Upper lobe of right lung (tissue), 1 donor: ENCODE measurements at places on chromosomes 2 and 18. TPM values are rescaled to one million over a fixed set of nuclear protein-coding genes. Genes with fewer than 3 reads are reported as not detected.

DNA sequence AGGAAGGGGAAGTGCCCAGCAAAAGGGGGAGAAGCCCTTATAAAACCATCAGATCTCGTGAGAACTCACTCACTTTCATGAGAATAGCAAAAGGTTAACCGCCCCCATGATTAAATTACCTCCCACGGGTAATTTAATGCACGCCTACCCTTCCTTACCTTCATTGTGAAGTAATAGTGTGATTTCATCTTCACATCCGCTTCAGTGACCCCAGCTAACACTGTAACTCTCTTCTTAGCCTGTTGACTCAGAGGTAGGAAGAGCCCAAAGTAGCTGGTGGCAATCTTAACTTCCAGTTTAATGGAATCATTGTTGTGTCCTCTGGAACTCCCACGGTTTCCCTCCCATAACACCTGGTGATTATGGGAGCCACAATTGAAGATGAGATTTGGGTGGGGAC, 120.5 kb downstream of the GULP1 start:
- no peak for DNase-seq

GRCh38 chr2:54497763-54498680, 41.9 kb downstream of the SPTBN1 start:
- no peak for DNase-seq

- DNase-seq, result no peak
Observed at GRCh38 chr2:234958746-234959395, 7.1 kb downstream of the SH3BP4 start.

- DNase-seq, result peak; percentile 73
Observed at GRCh38 chr2:6780765-6781274, 84.9 kb downstream of the CMPK2 start.

DNA sequence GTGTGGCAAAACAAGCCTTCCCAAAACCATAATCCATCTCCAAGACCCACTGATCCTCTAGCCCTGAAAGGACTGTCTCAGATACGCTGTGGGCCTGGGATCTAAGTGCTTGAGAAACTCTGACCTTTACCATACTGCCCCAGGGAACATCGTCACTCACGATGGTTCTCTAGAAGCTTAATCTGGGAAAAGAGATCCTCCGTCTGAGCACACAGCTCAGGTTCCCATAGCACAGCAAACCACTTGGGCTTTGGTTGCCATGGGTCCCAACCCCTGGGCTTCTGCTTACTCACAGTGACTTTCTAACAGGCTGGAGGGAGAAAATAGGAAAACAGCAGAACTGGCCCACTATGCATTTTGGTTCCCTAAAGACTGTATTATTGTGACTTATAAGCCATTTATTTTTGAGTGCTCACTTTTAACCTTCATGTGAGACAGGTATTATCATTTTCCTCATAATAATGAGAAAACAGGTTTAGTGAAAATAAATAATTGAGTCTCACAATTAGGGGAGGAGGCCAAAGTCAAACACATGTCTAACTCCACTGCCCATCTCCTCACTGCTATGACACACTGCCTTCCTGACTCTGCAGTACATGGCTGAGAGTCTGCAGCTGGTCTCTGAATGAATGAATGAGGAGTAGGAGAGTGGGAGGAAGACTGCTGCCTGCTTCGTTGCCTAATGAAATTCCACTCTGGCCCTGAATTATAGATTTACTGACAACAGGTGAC, 46.7 kb downstream of the REEP1 start:
- peak; percentile 6 for DNase-seq

DNA sequence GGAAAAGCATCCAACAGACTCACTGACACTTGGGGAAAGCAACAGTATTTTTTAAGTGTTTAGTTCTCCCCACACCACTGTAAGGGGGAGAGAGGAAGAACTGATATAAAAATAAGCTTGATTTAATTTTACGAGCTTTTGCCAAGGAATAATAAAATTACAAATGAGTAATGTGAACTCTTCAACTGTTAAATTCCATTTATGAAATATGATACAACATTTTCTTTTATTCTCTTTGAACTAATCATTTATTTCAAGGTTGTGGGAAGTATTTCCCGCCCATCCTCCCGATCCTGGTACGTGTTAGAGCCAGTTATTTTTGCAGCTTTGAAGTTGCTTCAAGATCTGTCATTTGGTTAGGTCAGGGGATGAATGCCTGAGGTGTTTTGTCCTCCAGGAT, 35.2 kb downstream of the WDPCP start:
- DNase-seq, result no peak

GRCh38 chr2:75076088-75076487, 117.6 kb downstream of the POLE4 start:
- DNase-seq, result no peak

GRCh38 chr2:231571661-231572191, 20.9 kb upstream of the TEX44 start:
- no peak for DNase-seq

DNA sequence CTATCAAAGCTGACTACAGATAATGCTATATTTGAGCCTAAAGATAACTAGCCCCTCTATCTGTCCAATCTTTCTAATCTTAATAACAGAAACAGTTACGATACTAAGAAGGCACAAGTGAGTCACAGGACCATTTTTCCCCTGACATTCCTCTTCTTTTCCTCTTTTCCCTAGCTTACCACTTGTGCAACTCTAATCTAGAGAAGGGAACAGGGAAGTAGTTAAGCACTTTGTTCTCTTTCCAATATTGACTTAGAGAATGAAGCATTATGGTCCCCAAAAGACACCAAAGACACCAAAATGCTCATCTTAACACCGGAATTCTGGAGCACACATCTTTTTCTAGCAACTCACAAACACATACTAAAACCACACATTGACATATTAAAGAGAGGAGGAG, 1.8 kb downstream of the PDE11A start:
- DNase-seq, result no peak

GRCh38 chr2:230217424-230217823, 2.4 kb downstream of the SP110 start:
- no peak for DNase-seq

DNA sequence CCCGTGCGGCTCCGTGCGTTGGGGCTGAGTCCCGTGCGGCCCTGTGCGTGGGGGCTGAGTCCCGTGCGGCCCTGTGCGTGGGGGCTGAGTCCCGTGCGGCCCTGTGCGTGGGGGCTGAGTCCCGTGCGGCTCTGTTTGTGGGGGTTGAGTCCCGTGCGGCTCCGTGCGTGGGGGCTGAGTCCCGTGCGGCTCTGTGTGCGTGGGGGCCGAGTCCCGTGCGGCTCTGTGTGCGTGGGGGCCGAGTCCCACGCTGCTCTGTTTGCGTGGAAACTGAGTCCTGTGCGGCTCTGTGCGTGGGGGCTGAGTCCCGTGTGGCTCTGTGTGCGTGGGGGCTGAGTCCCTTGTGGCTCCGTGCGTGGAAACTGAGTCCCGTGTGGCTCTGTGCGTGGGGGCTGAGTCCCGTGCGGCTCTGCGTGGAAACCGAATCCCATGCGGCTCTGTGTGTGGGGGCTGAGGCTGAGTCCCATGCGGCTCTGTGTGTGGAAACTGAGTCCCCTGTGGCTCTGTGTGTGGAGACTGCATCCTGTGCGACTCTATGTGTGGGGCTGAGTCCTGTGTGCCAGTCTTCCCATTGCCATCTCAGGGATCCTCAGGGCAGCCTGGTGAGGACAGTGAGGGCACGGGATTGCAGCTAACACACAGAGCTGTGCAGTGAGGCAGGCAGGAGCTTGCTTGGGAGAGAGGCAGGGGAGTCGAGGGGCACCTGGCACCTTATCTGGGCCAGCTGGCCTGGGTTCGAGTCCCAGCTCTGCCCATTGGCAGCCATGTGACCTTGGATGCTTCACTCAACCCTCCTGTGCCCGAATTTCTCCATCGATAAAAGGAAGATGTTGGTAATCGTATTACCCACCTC, 44.5 kb downstream of the LDLRAD4 start:
- peak; percentile 43 for DNase-seq

DNA sequence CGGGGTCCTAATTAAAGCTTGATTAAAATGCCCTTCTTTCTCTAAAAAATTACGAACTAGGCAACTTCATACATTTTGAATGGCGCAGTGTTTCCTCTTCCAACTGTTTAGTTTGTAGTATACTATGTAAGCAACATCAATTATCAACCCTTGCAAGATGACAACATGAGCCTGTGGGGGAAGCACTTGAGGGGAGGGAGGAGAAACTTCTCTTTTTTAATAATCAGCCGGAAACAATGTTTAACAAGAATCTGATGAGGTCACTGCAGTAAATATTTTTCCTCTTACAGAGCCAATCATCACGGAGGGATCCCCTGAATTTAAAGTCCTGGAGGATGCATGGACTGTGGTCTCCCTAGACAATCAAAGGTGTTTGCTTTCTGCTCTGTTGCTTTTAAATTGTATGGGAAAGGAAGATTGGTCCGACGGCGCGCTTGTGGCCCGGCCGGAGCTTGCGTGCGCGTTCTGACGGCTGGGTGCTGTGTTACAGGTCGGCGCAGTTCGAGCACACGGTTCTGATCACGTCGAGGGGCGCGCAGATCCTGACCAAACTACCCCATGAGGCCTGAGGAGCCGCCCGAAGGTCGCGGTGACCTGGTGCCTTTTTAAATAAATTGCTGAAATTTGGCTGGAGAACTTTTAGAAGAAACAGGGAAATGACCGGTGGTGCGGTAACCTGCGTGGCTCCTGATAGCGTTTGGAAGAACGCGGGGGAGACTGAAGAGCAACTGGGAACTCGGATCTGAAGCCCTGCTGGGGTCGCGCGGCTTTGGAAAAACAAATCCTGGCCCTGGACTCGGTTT, 5.3 kb upstream of the DLX1 start:
- no peak for DNase-seq

DNA sequence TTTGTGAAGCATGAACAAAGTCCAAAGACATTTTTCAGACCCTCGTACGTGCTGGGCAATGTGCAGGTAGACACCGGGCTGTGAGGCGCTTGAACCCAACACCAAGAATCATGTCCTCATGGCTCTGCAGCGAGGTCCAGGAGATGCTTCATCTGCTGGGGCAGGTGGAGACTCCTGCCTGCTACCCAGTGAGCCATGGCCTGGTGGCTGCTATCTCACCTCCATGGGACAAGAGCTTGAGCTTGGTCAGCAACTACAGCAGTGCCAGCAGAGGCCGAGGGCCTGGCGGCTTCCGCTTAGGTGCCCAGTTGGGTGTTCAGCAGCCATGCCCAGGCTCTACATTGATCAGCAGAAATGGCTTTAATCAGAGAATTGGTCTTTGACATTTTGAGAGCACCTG, 281.0 kb upstream of the HS6ST1 start:
- DNase-seq, result no peak

GRCh38 chr2:15243762-15244161, 317.4 kb downstream of the NBAS start:
- no peak for DNase-seq

DNA sequence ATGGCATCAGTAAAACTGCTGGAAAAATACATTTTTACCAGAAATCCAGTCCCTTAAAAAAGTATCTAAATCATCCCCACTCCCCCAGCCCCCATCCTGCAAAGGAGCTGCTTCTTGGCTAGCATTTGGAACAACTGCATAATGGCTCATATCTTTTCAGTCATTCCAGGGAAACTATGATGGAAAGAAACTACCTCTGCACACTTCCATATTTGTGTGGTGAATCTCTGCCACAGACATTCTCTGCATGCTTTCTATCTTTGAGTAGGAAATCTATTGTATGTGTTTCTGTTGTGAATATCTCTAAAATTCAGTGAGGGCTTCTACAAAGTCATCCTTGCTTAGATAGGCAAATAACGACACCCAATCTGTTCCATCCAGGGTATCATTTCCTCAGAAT, 632.3 kb downstream of the LRP1B start:
- DNase-seq, result no peak

GRCh38 chr18:24086082-24086481, 52.8 kb upstream of the CABYR start:
- no peak for DNase-seq

GRCh38 chr2:108614659-108615058, 80.4 kb downstream of the LIMS1 start:
- DNase-seq, result no peak

- no peak for DNase-seq
Observed at GRCh38 chr2:14752295-14752694, 119.8 kb downstream of the LRATD1 start.

- no peak for DNase-seq
Observed at GRCh38 chr2:187499941-187500532, 52.0 kb upstream of the CALCRL start.

DNA sequence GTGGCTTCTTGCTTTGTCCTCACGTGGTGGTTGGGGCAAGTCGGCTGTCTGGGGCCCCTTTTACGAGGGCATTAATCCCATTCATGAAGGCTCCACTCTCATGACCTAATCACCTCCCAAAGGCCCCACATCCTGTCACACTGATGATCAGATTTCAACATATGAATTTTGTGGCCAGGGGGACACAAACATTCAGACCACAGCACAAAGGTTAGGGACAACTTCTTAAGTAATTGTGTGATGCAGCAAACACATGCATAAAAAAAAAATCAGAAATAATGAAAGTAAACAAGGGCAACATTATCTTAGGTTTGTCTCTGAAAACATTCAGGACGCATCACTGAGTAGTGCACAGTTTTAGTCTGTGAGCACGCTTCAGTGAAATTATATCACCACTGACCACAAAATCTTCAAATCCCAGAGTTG, 54.2 kb upstream of the FRZB start:
- DNase-seq, result no peak

- no peak for DNase-seq
Observed at GRCh38 chr2:172927641-172928357, 147.8 kb upstream of the MAP3K20 start.

DNA sequence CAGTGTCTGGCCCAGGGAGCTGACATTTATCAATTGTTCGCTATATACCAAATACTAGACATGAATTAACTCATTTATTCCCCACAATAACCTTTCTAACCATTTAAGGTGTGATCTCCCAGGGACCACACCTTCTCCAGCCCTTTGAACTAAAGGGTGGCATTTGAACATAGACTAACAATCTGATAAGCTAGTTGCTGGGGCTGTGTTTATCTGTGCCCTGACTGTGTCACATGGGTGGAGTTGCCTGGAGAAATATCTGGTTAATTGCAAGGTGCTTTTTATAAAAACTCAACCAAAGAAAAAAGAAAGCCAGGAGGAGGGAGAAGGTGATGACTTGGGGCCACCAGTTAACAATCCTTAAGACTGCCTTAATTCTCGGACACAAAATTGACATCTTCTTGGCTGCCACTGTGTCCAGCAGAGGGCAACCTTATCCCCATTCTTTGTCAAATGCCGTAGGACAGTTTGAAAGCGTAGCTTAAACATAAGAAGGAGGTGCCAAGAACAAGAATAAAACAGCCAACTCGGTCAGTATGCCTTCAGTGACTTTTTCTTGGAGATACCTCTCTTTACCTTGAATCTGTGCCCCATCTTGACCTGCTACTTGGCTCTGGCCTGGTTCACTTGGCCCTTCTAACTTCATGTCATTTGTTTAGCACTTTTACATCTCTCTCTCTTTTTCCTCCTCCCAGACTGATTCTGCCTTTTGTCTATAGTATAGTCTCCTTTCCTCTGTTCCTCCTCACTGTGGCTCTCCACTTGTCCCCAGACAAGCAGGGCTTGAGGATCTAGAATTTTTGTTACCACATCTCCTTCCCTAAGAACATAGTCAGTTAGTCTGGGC, 183.4 kb downstream of the MYO3B start:
- no peak for DNase-seq

- DNase-seq, result peak; percentile 46
Observed at GRCh38 chr2:237697586-237698357, 70.4 kb downstream of the LRRFIP1 start.

Gene SCN2A
- 0.58 TPM for total RNA-seq

Gene ANKRD30B
- total RNA-seq, result not detected

Gene TMBIM1
- 281 TPM for total RNA-seq

Gene MTLN
- 53.3 TPM for total RNA-seq

Gene IL36RN
- not detected for total RNA-seq

Gene MYOM1
- total RNA-seq, result 2.5 TPM

Gene SERPINB13
- not detected for total RNA-seq

Gene RND3
- 32.6 TPM for total RNA-seq

Gene REV1
- 55.3 TPM for total RNA-seq

Gene MAB21L4
- 22.2 TPM for total RNA-seq

Gene NEU2
- not detected for total RNA-seq

Gene C2orf69
- total RNA-seq, result 11.3 TPM

Gene TPGS2
- total RNA-seq, result 57.6 TPM
